ENCODE measurements at places on chromosomes 5 and 9.
A peak's percentile ranks its signal among the peaks of the same experiment; 100 is the strongest.

GRCh38 chr9:124969401-124969800 lies 28.5 kb upstream of the GOLGA1 start:
- no peak for DNase-seq

DNA sequence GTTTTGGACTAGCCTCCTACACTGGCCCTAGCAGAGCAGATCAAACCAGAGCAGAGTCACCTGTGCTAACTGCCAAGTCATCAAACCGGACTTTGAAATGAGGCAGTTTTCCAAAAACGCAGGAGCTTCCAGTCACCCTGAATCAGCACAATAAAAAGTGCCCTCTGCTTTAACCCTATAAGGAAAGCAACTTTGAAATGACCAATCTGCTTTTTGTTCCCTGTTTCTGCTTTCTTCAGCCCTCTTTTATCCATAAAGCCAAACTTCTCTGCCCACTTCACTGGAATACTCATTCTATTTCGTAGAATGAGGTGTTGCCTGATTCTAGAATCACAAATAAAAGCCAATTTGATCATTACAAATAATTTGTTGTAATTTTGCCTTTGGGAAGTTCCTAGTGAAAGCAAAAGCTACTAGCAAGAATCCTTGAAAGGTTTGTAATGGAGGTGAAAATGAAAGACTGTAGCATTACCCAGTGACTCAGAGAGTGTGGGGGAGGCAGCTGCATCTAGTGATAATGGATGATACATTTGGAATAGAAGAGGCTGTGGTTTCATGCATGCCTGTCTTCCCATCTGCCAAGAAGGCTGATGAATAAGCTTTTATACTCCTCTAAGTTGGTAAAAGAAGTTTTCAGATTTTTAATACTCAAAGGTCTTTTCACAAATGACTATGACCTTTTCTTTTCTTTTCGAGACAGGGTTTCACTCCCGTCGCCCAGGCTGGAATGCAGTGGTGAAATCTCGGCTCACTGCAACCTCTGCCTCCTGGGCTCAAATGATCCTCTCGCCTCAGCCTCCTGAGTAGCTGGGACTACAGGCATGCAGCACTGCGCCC lies 14.9 kb downstream of the SPAAR start:
- DNase-seq, result peak; percentile 90

- no peak for DNase-seq
These were observed 43.3 kb downstream of the MCTP1 start for GRCh38 chr5:95241635-95242034.

GRCh38 chr9:33170464-33171415 lies 3.6 kb upstream of the B4GALT1 start:
- no peak for DNase-seq

- no peak for DNase-seq
These were observed 505 bp downstream of the C5orf34 start for GRCh38 chr5:43514471-43514815.

DNA sequence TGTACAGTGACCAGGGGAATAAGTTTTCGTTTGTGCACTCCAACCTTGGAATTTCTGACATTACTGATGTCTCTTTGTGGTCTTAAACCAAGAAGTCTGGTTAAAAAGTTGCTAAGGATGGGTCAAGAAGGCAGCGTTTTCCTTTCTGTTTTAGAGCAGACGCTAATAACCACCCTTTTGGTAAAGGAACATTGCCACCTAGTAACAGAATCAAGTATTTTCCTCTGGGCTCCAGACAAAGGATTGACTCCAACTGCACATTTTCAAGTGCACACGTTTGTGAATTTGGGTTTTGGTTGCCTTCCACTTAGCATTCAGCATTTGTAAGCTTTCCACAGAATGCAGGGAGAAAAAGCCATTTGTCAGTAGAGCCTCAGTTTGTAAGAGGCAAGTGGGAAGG lies 22.2 kb upstream of the CEP78 start:
- DNase-seq, result no peak

- DNase-seq, result no peak
These were observed 108.6 kb upstream of the SPOCK1 start for GRCh38 chr5:137607771-137608170.

GRCh38 chr9:99057665-99058625 lies 47.0 kb upstream of the TGFBR1 start:
- DNase-seq, result no peak

DNA sequence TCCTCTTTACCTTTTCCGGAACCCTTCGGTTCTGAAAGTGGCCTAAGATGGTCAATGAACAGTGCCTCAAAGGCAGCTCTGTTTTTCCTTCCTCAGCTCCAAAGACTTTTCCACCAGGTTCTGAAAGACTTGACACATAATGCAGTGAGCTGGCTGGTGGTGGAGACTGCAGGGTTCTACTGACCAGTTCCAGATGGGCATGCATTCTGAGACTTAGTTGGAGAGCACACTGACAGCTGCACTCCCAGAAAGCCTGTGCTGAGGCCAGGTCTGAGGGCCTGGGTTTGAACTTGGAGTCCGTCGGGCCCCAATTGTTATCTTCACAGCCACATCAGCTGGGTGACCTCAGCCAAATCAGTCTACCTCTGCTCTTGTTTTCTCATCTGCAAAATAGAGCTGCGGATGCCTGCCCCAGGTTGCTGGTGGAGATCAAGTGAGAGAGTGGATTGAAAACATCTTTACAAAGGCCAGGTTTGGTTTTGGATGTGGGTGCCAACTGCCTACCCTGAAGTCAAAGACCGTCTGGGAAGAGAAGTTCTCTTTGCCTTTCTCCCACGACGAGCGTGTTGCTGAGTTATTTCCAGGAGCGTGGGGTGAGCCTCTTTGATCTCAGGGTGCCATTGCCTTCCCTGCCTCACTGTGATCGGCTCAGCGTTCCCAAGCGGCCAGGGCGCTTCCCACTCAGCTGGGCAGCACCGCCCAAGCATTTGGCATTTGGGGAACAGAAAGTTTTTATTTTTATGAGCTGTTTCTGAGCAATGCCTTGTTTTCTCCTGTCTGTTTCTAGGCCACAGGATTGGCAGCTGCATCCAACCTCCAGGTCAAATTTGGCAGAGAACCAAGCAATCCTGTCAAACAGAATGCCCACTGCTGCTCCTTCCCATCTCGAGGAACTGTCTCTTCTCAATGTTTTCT lies 54.9 kb downstream of the RAD23B start:
- DNase-seq, result peak; percentile 29

DNA sequence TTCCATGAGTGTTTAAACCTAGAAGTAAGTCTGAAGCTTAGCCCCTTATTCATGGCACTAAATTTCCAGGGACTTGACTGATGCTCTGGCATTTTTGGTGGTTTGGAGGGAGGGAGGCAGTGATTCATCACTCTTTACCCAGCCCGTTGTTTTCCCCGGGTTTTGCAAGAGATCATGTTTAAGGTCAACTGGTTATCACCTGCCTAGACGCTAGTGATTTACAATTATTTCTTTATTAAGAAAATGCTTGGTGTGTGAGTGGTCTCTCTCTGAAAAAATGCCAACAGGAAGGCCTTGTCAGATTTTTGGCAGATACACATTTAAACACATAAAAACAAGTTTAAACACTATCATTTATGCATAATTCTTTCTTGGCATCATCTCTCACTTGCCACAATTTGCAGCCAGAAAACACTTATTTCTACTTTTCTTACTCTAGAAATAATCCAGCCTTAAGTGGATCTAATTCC lies 737.9 kb upstream of the ZNF608 start:
- peak; percentile 52 for DNase-seq

- DNase-seq, result no peak
These were observed 78.9 kb upstream of the CXCL14 start for GRCh38 chr5:135657536-135658305.

DNA sequence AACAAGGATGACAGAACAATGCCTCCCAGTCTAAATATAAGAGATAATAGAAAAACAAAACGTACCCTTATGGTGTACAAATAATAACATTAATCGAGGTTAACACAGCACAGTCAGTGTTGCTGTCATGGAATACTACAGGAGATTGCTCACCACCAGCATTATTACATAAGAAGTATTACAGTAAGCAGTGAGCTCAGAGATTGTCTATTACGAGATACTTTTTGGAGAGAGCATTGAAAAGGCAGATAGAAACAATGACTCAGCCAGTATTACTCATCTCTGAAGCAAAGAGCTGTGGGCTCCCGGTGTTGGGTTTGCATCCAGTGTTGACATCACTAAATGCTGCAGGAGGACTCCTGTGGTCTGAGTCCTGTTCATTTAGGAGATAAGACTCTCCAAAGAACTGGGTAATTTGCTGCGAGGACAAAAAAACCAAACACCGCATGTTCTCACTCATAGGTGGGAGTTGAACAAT lies 191.9 kb upstream of the SEMA6A start:
- peak; percentile 42 for DNase-seq

GRCh38 chr9:95143591-95144561 lies 173.6 kb downstream of the FANCC start:
- DNase-seq, result peak; percentile 95

GRCh38 chr9:113148781-113149510 lies 1.9 kb upstream of the SLC31A2 start:
- no peak for DNase-seq

- no peak for DNase-seq
These were observed 834 bp downstream of the PCDHGA8 start for GRCh38 chr5:141393267-141393666.

DNA sequence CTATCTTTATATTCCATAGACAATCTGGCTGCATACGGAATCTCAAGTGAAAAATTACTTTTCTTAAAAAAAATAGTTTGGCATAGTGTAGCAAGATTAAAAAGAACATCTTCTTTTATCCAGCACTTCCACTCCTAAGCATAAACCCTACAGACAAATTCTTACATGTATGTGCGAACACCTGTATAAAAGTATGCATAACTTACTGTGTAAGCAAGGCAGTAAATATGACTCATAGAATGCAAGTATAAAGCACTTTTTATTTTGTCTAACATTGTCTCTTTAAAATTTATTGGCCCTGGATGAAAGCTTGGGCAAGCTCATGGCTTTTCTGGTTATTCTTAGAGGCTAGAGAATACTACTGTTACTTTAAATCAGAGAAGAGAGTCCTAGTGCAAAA lies 86.4 kb downstream of the MSX2 start:
- no peak for DNase-seq

- DNase-seq, result peak; percentile 55
These were observed 33.0 kb downstream of the IRF1 start for GRCh38 chr5:132457371-132458225.

DNA sequence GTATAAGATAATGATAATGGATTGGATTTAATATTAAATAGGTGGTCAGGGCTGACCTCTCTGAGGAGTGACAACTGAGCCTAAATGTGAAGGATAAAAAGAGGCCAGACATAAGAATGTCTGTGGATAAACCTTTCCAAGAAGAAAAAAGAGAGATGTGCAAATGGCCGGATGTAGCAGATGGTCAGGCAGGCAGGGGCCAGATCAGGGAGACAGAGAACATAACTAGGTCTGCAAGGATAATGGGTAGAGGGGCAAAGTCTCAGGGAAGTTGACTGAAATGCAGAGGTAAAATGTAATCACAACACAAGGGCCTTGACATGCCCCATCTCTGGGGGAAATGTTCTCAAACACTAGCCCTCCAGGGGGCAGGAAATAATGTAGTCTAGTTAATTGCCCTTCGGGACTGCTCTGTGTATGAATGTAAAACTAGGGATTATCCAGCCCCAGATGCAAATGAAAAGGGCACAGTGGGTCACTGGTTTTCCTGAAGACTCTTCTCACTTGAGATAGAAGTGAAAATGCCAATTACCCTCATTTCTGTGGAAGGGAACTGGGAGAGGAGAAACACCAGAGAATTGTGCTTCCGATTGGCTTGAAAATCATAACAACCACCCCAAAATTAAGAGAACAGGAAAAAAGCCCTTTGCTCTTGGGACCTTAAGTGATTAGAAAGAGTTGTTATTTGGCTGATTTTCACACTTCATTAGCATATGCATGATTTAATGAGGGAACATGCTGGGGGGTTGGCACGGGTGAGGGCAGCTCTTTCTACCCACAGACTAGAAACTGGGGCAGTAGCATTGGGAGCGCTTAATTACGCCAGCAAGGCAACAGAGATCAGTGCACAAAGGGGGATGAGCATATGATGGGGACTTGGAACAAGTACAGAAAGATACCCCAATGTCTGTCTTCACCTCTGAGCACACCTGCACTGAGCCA lies 88.6 kb downstream of the PPP2R2B start:
- no peak for DNase-seq

- no peak for DNase-seq
These were observed 80.1 kb upstream of the LPAR1 start for GRCh38 chr9:111118256-111118948.

DNA sequence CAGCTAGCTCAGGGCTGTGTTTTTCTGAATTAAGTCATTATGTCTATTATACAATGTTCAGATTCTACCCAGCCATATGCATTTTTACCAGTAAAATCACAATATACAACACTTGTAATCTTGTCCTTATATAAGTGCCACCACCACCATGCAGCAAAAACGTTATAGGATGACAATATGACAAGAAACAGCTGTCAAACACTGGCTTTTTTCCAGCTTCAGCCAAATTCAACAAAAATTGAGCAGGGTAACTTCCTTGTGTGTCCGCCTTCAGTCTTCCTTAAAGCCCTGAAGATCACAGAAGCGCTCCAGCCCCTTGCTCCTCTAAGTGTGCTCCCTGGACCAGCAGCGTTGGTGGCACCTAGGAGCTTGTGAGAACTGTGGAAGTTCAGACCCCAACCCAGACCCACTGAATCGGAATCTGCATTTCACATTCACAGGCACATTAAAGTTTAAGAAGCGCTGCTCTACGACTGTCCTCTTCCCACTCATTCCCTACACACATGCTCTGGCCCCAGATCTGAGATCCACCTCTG lies 111.8 kb downstream of the LHFPL2 start:
- DNase-seq, result no peak

- DNase-seq, result no peak
These were observed 500.3 kb downstream of the ARHGEF28 start for GRCh38 chr5:74126294-74126693.

GRCh38 chr9:114259798-114260523 lies 62.9 kb upstream of the ORM1 start:
- no peak for DNase-seq

GRCh38 chr5:126044111-126044668 lies 379.0 kb upstream of the GRAMD2B start:
- DNase-seq, result peak; percentile 55

DNA sequence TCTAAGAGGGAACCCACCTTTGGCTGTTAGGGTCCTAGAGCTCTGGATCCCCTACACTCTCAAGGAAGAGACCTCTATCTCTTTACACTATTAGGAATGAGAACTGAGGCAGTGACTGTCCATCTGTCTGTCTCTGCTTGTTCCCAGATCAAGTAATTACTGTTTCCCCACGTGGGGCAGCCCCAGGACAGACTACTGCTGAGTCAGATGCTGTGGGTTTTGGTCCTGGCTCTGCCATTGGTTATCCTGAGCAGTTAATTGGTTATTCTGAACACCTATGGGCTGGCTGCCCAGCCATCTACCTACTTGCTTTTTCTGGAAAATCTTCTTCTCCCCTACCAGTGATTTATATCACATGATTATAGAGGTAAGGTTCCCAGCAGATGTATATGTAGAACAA lies 33.3 kb downstream of the FBXO10 start:
- DNase-seq, result no peak

DNA sequence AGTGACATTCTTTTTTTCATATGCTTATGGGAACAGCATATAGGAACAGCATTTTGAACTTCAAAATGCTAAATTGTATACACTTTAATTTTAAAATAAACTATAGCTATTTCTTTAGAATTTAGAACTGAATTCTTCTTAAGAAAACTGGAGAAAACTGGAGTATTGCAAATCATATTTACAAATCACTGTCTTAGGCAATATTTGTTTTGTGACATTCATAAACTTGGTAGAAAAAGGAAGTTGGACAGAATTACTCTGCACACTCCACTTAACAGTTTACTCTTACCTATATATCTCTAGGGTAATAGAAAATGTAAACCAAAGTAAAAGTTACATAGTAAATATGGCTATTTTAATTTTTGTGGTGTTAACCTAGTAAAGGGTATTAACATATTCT lies 3.1 kb downstream of the DMRTA1 start:
- no peak for DNase-seq

- no peak for DNase-seq
These were observed 566.8 kb upstream of the DMAC1 start for GRCh38 chr9:8366161-8366926.
